ENCODE measurements at places on chromosomes 6 and 20.

- DNase-seq, result no peak
Measured at GRCh38 chr6:157741948-157742556, 81.0 kb upstream of the SNX9 start.

DNA sequence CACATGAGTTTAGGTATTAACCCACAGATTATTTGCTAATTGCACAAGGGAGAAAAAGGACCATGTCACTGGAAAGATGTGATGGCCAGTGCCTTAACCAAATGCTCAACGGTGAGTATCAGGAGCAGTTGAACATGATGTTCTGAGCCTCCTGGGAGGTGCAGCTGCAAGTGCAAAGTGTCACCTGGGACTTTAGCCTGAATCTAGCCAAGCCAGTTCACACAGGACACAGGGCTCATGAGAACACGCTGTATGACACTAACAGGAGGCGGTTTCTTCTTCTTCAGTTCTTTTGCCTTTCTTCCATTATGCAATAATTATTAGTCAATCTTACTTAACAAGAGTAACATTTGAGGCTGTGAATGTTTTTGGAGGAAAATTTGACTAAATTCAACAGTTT is 225.3 kb downstream of the THBS2 start:
- no peak for DNase-seq

DNA sequence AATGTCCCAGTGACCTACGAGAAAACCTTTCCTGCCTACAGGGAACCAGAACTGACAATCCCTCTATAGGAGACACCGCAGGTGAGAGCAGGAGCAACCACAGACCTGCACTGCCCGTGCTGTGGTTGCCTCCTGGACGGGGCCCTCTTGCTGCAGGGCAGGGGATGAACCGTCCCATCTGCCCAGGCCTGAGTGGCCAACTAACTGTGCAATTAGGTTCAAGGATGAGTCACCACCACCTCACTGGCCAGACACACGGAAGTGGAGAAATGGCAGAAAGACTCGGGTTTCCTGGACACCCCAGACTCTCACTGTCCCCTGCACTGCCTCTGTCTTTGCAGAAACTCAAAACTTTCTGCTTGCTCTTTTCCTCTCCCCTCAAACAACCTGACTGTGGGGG is 13.8 kb upstream of the HLA-G start:
- DNase-seq, result no peak

DNA sequence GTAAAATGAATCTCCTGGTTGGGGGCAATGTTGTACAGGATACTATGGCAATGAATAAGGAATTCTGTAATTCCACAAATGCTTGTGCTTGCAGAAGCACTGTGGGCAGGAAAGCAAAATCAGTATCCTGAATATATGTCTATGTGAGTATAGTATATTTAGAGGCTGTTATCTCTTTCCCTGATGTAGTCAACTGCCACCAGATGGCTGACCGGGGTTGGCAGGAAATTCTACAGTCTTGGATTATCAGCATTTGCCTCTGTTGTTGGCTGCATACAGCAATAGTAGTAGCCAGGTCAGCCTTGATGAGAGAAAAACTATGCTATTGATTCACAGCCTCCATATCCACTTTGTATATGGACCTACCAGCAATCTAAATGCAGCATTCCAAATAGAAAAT is 425.1 kb upstream of the JAG1 start:
- peak; percentile 11 for DNase-seq

- DNase-seq, result no peak
Measured at GRCh38 chr6:163721922-163722692, 307.6 kb downstream of the QKI start.

DNA sequence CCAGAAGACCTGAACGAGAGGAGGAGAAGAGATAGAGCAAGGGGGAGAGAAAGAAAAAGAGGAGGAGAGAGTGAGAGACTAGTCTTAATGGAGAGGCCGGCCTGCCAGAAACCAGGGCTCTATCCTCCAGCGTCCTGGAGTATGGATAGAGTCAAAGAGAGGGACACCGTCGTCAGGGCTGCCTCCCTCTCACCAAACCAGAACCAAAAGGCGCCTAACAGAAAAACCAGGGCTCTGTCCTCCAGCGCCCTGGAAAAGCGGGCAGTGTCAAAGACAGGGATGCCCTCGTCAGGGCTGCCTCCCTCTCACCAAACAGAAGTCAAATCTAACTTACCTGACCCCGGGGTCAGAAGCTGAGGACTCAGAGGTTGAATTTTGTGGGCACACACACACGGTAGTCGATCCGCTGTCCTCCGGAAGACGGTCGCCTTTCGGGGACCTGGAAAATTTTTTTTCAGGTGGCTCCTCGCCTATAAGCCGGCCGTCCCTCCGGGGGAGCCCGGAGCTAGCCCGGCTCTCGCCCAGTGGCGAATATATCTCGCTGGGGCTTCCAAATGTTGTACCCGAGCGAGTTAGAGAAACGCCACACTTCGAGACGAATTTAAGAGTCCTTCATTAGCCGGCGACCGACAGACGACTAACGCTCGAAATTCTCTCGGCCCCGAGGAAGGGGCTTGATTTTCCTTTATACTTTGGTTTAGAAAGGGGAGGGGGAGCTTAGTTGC is 148.2 kb downstream of the TRIM27 start:
- peak; percentile 46 for DNase-seq

GRCh38 chr20:58511364-58511763 is 3.8 kb downstream of the APCDD1L start:
- no peak for DNase-seq

DNA sequence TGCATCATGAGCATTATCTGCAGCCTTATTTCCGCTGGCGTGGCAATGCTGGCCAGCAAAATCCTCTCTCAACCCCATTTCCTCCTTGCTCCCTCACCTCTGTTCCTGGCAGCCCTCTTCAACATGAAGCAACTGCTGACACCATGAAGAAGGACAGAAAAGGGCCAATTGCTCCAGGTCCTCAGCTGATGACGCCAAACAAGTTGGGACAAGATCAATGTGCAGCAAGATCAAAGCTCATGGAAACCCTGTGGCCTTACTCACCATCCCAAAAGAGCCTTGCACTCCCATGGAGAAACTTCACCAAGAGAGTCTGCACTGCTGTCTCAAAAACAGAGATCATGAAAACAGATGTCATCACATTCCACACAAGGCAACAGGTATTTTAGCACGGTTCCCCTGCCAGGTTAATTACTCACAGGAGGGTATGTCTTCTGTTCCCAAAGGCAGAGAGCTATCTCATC is 7.4 kb downstream of the GFOD1 start:
- DNase-seq, result no peak

GRCh38 chr6:40998661-40999060 is 40.4 kb downstream of the UNC5CL start:
- DNase-seq, result no peak

DNA sequence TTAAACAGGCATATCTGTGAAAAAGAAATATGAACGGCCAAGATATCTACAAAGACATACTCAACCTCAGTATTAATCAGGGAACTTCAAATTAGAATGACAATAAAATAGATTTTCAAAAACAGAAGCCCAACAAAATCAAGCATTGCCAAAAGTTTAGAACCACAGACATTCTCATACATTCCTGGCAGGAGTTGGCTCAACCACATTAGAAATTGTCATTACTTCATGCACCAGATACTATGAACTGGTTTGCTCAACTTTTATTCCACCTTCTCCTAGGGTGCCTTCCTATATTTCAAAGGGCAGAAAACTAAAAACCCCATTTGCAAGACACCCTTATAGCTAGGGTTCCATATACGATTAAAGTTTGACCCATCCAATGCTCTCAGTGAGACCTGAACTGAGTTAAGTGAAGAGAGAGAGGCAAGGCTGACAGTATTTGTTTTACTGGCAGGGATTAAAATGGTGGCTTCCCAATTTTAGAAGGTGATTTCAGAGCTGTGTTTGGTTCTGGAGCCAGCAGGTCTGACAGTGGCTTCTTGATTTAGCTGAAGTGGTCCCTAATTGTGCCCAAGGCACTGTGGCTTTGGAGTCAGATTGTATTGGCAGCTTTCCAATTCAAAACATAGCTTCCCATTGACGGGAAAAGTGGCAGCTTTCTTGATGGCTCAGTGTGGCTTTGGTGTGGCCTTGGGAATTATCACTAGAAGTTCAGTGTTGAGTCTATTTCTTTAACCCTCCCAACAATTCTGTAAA is 77.1 kb upstream of the CDYL start:
- DNase-seq, result no peak

GRCh38 chr20:47949230-47949629 is 163.9 kb upstream of the SULF2 start:
- DNase-seq, result no peak

DNA sequence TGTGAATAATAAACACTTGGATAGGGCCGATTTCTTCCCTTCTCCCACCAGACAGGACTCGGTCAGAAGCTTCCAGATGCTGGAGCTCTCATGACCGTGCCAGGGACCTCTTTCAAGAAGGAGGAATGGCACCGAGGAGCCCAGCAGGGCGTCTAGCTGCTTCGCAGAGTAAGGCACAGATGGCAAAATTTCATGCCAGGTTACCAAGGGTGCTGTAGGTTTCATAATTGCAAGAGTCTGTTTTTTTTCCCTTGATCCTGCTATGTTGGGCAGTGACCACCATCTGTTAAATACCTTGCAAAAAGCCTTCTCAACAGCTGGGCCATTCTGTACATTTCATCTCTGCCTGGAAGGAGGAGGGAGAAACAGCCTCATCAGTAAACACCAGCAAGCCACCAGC is 111.8 kb downstream of the EDN3 start:
- DNase-seq, result no peak

DNA sequence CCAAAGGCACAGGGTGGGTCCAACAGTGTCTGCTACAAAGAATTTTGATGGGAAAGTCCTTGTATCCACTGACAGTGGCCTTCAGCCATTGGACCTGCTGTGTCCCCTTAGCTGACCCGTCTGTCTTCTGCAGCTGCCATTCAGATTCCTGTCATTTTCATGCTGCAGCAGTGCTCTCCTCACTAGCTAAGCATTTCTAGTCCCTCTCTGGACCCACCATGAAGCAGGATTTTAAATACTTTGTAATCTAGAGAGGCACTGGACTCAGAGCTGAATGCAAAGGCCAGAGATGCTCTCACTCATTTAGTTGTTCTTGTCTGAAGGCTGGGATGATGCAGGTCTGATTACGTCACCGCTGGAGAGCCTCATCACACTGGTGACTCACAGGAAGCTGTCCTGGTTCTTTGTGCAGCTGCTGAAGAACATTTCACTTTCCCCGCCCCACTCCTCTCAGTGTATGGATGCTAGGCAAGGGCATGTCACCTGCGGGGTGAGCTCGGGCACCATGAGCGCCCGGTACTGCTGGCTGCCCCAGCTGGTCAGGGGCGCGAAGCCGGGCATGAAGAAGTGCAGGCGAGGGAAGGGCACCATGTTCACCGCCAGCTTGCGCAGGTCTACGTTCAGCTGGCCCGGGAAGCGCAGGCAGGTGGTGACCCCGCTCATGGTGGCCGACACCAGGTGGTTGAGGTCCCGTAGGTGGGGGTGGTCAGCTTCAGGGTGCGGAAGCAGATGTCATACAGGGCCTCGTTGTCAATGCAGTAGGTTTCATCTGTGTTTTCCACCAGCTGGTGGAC is 19.4 kb upstream of the TUBB2A start:
- no peak for DNase-seq

Measured in neural progenitor cell (in vitro differentiated cells).